ENCODE measurements at places on chromosomes 2 and 18.

- peak; percentile 28 for DNase-seq
Measured at GRCh38 chr2:153478289-153479261, at the start of gene RPRM. Gene RPRM (minus strand): TSS chr2:153478762. CDS start chr2:153478565, 197 bp downstream.

DNA sequence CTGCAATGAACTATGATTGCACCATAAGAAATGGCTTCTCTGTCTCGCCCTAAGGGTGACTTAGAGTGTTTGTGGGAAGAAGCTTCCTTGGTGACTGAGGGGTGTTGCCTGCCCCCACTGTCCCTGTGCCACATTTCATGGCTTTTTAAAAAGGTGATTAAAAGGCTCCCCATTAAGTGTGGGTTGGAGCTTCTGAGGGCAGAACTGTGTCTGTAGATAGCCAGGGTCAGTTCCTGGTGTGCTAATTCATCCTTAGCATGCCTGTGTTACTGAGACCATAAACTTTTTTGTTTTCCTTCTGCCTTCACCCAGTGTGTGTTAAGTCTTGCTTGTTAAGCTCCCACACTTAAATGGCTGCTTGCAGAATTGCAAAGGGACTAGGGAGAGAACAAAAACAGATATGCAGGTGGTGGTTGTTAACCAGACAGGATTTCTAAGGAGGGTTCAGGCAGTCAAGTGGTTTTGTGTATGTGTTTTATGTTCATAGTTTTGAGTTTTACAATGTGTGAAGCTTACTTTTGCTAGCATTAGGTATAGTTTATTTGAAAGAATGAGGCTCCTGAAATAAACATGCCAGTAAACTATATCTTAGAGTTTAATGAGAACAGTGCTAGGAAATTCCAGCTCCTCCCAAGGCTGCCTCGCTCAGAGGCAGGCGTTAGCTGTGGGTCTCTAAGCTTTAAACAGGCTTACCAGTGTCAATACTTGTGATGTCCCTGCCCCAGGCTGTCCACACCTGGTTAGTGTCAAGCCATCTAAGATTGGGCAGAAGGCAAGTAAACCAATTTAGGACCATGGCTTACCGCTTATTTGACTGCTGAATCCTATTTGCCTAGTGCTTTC is 14.5 kb downstream of the CERS6 start:
- no peak for DNase-seq

DNA sequence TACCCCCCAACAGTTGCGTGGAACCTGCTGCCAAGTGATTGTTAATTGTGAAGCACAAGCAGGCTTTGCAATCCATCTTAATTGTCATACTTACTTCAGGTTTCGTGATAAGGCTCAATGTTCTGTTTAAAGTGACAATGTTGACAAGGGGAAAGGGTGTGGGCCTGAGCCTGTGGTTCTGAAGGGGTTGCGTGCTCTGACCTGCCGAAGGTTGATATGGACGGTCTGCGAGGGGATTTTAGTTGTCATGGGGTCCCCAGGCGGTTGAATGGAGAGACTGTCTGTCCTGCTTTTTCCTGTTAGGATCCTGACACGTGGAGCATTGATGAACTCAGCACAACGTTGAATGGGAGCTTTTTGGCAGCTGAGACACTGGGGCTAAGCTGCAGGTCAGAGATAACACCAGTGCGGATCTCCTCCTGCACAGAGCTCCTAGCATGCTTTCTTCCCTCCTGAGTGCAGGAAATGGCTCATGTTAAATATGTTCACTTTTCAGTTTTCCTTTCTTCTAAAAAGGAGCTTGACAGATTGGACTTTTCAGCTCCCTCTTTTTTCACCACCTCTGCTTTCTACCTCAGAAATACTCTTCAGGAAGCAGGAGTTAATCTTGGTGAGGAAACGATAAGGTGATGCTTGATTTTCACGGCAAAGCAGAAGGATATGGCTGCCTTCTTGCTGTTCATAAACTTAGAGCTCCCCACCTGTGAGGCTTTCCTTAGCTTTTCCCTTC is 62.9 kb upstream of the ZEB2 start:
- DNase-seq = no peak

GRCh38 chr2:40458271-40458794 is 6.4 kb upstream of the SLC8A1 start:
- DNase-seq = no peak

DNA sequence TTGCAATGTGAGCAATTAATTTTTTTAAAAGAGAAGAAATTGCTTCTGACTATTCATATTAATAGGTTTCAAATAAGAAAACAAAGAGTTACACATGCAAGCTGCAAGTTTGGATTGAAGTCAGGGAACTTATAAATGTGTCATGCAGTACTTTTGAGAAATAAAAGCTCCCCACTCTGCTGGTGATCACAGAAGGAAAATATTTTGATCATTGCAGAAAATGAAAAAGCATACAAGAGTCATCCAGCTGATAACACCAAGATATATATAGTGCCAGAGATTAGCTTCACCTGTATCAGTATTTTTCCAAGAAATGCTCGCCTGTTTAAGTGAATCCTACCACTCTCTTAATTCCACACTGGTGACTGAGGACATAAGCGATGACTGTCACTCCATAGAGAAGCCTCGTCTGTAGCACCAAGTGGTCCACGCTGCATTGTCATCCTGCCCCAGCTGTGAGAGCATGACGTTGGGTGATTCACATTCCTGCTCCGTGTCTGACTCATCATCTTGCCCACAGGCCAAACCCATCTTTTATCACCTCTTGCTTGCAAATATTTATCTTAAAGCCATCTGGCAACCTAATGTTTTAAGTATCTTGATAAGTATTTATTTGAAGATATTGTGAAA is 178.0 kb downstream of the ASXL3 start:
- DNase-seq = no peak

DNA sequence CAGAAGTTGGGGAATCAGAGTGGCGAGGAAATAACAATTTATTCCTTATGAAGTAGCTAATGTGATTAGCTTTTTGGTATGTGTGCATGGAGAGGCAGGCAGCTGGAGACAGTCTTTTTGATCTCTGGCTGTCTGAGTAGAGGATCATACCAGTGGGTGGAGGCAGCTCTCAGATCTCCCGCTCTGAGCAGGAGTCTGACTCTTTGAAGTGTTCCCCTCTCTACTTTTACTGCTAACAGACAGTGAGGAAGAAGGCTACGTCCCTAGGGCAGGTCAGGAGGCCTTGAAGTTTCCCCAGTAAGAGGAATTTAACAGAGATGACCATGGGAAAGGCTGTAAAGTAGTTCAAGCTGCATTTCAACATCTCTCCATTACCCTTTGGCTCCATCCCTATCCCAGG is 111.9 kb upstream of the REG3A start:
- no peak for DNase-seq

DNA sequence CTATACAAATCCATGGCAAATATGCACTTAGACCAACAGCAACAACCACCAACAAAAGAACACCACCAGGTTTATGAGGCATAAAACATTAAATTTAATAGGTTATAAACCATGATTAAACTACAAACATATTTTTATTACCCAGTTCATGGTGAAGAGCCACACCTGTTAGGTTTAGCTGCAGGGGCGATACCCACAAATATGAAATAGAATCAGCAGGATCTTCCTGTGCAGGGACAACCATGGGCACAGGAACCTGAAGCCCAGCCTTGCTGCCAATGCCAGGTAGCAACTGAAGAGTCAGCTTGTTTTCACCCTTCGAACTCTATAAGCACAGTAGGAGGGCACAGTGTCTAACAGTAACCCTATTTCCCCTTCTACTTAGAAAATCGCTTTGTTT is 675.0 kb downstream of the SATB2 start:
- no peak for DNase-seq

DNA sequence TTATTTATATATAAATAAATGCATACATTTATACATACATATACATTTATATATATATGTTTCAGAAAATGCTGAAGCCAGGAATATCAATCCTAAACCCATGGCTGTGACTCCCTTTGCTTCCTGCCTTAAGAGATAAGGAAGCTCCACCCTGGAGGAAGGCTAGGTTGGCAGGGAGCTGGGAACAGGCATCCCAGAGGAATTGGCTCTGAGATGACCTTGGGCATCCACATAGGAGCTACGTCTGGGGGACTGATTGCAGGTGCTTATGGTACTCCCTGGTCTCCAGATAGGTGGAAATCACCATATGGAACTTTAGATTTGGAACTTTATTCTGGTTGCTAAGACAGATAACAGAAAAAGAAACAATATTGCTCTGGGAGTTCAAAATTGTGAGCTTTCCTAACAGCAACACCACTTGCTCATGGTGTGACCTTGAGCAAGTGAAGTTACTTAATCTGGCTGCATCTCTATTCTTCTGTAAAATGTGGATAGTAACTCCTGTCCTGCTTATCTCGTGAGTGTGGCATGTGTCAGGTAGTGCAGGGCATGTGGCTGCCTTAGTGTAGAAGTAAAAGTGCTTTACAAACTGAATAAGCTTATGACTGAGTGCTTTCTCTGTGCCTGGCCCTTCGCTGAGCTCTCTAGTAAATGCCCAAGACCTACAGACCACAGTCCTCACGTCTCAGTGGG is 341.0 kb downstream of the MEIS1 start:
- DNase-seq = no peak

GRCh38 chr18:54647176-54647575 is 56.1 kb downstream of the DYNAP start:
- no peak for DNase-seq

GRCh38 chr2:61707984-61708852 is 145.6 kb downstream of the FAM161A start:
- DNase-seq = no peak

DNA sequence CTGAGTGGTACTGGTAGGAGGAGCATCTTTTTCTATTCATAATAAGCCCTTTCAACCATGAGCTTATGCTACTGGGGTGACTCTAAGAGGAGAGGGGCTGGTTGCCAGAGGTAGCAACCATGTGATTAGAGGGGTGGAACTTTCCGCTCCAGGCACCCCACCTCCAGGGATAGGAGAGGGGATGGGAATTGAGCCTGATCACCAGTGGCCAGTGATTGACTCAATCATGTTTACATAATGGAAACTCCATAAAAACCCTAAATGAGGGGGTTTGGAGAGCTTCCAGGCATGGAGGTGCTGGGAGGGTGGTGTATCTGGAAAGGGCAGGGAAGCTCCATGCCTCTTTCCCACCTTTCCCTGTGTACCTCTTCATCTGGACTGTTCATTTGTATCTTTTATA is 46.6 kb upstream of the RHOB start:
- DNase-seq = no peak

DNA sequence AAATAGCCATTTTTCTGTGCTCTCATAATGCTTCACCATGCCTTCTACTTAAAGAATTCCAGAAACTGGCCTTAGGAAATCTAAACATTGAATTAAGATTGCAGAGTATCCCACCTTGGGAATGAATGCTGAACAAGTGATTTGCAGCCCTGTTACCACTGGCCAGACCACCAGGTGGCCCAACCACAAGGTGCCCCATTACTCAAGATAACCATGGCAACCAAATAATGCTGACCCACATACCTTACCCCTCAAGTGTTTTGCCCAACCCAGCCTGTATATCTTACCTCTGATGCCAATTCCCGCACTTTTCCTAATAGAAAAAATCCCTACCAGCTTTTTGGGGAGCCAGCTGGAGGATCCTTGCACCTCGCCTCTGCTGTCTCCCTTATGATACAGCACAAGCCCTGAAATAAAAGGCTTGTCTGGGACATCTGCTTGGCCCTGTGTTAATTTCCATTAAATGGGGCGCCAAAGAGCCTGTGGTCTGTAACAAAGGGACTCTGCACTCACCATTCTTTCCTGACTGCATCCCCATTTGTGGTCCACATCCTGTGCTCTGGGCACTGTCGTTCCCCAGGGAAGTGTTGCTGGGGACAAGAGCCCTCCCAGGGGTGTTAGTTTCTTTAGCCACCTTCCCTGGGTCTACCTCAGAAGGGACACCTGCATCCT is 17.3 kb upstream of the KCNF1 start:
- no peak for DNase-seq

DNA sequence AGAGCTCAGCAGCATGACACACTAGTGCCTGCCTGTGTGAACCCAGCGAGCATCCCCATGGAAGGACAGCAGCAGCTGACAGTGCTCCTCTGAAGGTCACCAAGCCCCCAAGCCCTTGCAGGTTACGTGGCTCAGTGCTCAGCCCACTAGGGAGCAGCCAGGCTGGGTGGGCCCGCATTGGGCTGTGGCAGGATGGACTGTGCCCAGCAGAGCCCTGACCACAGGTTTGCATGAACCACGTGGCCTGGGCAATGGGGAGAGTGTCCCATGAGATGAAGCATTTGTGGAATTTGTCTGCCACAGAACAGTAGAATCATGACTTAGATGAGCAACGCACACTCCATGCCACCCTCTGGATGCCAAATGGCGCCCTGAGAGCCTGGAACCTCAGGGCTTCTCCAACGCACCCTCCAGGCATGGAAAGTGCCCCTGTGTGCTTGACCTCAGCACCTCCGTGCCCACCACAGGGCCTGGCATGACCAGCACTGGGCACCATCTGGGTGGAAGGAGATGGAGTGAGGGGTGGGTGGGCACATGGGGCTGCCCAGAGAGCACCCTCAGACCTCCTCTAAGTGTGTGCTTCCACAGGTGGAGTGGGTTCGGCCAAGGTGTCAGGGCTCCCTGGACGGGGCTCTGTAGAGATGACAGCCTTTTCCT is 216.1 kb upstream of the RAB6C start:
- no peak for DNase-seq

DNA sequence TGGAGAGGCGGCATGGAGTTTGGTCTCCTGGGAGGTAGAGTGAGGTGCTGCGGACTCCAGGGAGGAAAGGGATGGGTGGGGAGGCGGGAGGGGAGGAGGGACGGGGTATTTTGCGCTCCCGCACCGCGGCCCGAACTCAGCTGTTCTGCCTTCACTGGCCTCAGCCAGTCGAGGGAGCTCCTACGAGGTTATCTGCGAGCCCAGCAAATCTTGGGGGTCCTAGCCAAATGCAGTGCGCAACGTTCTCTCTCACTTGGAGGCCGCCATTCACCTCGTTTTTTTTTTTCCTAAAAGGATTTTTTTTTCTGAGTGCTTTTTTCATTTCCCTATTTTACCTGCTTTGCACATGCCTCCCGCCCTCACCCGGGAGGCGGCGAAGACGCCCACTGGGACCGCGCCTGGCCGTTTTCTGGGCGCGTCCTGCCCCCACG is 877 bp upstream of the BCL2L11 start:
- no peak for DNase-seq

GRCh38 chr2:133433455-133434451 is 134.5 kb downstream of the NCKAP5 start:
- DNase-seq = no peak

DNA sequence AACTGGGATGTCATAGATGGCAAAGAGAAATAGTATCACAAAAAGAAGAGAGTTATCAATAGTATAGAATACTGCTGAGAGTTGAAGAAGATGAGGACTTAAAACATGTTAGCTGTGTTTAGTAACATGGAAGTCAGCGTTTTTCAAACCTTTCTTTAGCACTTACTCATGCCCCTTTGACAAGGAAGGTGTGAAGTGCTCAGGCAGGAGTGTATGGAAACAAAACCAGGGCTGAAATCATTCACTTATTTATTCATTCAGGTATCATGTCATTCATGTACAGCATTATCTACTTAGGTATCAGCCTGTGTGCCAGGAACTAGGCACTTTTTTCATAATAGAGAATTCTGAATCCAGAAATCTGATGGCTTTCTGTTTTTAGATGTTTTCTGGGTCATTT is 27.2 kb downstream of the CD28 start:
- no peak for DNase-seq

Data from CD4-positive, alpha-beta T cell treated with Interleukin-4 for 1 hour (primary cell).